ENCODE measurements at places on chromosomes 5 and 9.

DNA sequence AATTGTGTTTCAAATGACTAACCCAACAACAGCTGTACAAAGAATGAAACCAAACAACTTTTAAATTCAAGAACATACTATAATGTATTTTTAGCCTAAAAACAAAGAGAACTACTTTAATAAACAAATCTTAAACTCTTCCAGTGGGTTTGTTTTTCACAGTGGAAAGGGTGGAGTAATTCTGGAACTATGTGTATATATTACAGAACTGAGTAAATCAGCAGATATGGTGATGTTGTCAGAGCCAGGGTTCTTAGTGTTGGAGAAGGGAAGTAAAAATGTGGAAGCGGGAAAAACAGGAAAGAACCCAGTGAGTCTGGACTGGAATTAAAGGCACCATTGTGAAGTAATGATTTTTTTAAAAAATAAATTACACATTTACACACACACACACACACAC is 144.9 kb downstream of the CDK5RAP2 start:
- no peak for DNase-seq

- DNase-seq = no peak
Measured at GRCh38 chr5:159660401-159660800, 255.9 kb upstream of the ADRA1B start.

DNA sequence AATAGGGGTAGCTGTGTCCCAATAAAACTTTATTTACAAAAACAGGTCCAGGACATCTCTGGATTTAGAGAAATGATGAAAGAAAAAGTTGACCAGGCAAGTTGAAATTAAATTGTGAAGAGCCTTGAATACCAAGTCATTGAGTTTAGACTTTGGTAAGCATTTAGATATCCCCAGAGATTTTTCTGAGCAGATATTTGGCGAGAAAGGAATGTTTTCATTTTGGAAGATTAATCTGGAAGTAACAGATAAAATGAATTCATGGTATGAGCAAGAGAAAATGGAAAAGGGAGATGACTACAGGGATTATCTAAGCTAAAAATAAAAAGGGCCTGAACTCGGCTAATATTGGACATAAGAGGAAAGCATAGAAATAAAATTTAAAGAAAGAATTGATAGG is 157.6 kb downstream of the ACTL7B start:
- no peak for DNase-seq

DNA sequence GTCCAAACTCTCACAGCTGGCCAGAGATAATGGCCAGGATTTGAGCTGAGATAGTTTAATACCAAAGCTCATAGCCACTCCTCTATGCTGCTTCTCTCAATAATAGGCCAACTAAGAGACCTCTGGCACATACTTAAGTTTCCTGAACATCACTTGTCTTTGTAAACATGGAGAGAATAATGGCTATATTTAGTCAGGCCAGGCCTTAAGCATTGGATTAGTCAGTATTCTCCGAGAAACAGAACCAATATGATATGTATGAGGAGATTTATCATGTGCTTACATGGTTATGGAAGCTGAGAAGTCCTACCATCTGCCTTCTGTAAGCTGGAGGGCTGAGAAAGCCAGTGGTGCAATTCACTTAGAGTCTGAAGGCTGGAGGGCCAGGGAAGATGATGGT is 45.4 kb downstream of the CFAP95 start:
- no peak for DNase-seq

- DNase-seq = no peak
Measured at GRCh38 chr5:61790678-61791077, 458.6 kb downstream of the ZSWIM6 start.

- no peak for DNase-seq
Measured at GRCh38 chr5:153893817-153894216, 144.9 kb downstream of the FAM114A2 start.

- no peak for DNase-seq
Measured at GRCh38 chr5:64615895-64616294, 74.4 kb upstream of the SHISAL2B start.

GRCh38 chr5:55415071-55415470 is 107.3 kb downstream of the MTREX start:
- DNase-seq = no peak

DNA sequence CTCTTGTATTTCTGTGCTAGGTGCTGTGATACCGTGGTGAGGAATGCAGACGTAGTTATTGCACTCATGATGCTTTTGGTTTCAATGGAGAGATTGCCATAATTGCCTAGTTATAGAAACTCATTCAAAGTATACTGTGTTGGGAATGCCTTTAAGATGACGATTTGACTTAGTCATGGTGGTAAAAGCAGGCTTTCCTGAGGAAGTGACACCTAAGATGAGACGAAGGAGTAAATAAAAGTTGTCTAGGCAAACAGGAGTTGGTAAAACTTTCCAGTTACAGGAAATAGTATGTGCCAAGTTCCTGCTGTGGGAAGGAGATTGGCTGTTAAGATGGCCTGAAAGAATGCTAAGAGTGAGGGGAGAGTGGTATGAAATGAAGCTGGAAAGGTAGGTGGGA is 48.1 kb downstream of the FOCAD start:
- no peak for DNase-seq

- DNase-seq = no peak
Measured at GRCh38 chr5:17406423-17406838, 91.6 kb upstream of the TAF11L2 start.

GRCh38 chr9:91623004-91623403 is 199.4 kb upstream of the NFIL3 start:
- no peak for DNase-seq

DNA sequence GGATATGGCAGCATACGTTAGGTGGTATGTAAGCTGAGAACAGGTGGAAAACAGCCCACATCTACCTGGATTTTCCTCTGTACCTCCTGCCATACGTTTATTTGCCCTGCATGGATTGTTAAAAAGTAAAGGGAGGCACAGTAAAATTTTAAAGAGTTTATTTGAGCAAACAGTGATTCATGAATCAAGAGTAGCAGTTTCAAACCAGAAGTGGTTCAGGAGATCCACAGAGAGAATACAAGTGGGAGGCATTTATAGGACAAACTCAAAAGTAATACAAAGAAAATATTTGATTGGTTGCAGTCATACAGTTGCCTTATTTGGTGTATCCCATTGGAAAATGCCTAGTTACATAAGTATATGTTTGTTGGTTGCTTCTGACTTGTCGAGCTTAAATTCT is 117.6 kb downstream of the FAM170A start:
- no peak for DNase-seq

- no peak for DNase-seq
Measured at GRCh38 chr9:72185561-72185960, 36.3 kb downstream of the GDA start.

DNA sequence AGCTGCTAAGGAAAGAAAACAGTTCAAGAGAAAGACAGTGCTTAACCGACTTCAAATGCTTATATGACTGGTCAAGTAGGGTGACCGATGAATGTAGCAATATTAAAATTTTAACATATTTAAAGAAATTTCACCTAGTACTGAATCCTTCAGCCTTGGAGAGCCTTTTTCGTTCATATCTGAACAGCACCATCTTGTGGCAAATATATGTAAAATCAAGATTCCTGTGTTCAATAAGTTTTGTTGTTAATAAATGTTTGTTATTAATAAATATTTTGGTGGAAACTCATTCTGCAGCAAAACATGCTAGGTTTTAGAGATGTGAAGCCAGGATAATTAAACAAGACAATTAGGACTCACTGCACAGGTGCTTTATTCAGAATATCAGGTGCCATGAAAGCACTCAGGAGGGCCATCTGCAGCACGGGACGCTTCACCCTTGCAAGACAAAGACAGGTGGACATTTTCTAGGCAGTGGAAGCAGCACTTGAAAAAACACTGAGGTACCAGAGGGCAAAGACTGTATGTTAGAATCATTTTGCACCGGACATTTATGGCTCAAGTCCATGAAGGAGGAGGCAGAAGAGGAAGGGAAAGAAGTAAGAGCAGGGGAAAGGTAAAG is 15.6 kb downstream of the TICAM2 start:
- no peak for DNase-seq

DNA sequence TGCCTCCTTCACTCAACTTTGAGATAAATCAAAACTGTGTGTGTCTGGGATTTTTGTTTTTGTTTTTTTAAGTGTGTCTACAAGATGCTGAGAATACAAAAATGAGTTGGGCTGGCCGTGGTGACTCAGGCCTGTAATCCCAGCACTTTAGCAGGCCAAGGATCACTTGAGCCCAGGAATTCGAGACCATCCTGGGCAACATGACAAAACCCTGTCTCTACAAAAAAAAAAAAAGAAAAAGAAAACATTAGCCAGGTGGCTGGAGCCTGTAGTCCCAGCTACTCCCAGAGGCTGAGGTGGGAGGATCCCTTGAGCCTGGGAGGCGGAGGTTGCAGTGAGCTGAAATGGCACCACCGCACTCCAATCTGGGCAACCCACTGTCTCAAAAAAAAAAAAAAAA is 21.0 kb downstream of the HNRNPK start:
- DNase-seq = no peak

GRCh38 chr9:110555551-110556331 is 23.8 kb downstream of the SVEP1 start:
- no peak for DNase-seq

- DNase-seq = no peak
Measured at GRCh38 chr5:96649681-96650540, 12.3 kb upstream of the CAST start.

- DNase-seq = no peak
Measured at GRCh38 chr5:97846643-97847042, 663.6 kb upstream of the RIOK2 start.

GRCh38 chr5:153784277-153784676 is 254.4 kb downstream of the FAM114A2 start:
- DNase-seq = no peak

- no peak for DNase-seq
Measured at GRCh38 chr5:103867857-103868598, 305.4 kb upstream of the NUDT12 start.

GRCh38 chr9:88828492-88828974 is 162.7 kb upstream of the S1PR3 start:
- no peak for DNase-seq

- no peak for DNase-seq
Measured at GRCh38 chr5:90000351-90000750, 409.2 kb downstream of the CETN3 start.

- no peak for DNase-seq
Measured at GRCh38 chr5:9373571-9373970, 172.3 kb downstream of the SEMA5A start.

DNA sequence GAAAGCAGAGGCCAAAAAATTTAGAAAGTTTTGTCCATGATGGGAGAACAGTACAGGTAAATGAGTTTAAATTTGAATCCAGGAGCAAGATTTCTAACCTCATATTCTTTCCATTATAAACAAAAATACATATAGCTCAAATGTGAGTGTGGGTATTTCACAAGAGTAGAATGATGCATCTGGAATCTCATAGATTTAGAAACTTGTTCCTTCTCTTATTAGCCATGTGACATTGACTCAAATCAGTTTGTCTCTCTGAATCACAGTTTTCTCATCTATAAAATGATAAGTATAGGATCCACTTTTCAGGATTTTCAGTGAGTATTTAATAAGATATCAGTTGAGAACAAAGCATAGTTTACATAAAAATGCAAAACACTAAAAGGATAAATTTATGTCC is 436.3 kb upstream of the PAPPA start:
- no peak for DNase-seq

GRCh38 chr9:116275418-116276195 is 122.0 kb downstream of the PAPPA start:
- DNase-seq = no peak

Measured in stimulated activated CD8-positive, alpha-beta memory T cell treated with anti-CD3 and anti-CD28 coated beads, Interleukin-7, amount 100 ng/mL, for 24 hours (primary cell).